ENCODE measurements at places on chromosomes 1 and 21. TPM values are rescaled to one million over a fixed set of nuclear protein-coding genes. Genes with fewer than 3 reads are reported as not detected.

KCNK2 gene
- total RNA-seq = 2.6 TPM

TMCC2 gene
- total RNA-seq = 15.1 TPM

SMPDL3B gene
- total RNA-seq = not detected

HPDL gene
- total RNA-seq = 2.6 TPM

LCE1D gene
- total RNA-seq = not detected

CLEC20A gene
- total RNA-seq = not detected

MGST3 gene
- total RNA-seq = 170 TPM

S100A14 gene
- total RNA-seq = not detected

ARHGAP30 gene
- total RNA-seq = 4.2 TPM

KRTAP19-3 gene
- total RNA-seq = not detected

COL24A1 gene
- 3.7 TPM for total RNA-seq

AMY1C gene
- total RNA-seq = not detected

DCST2 gene
- not detected for total RNA-seq

ETNK2 gene
- total RNA-seq = 6.8 TPM

BEND5 gene
- total RNA-seq = 5.7 TPM

TIAM1 gene
- total RNA-seq = 24.5 TPM

CD164L2 gene
- not detected for total RNA-seq

AIDA gene
- 34.4 TPM for total RNA-seq
